ENCODE measurements at places on chromosomes 2 and 18.

- DNase-seq: no peak
These were observed 1971.0 kb upstream of the LRRTM1 start for GRCh38 chr2:82275599-82275998.

GRCh38 chr2:206245265-206245672 lies 29.2 kb upstream of the ZDBF2 start:
- DNase-seq: no peak

DNA sequence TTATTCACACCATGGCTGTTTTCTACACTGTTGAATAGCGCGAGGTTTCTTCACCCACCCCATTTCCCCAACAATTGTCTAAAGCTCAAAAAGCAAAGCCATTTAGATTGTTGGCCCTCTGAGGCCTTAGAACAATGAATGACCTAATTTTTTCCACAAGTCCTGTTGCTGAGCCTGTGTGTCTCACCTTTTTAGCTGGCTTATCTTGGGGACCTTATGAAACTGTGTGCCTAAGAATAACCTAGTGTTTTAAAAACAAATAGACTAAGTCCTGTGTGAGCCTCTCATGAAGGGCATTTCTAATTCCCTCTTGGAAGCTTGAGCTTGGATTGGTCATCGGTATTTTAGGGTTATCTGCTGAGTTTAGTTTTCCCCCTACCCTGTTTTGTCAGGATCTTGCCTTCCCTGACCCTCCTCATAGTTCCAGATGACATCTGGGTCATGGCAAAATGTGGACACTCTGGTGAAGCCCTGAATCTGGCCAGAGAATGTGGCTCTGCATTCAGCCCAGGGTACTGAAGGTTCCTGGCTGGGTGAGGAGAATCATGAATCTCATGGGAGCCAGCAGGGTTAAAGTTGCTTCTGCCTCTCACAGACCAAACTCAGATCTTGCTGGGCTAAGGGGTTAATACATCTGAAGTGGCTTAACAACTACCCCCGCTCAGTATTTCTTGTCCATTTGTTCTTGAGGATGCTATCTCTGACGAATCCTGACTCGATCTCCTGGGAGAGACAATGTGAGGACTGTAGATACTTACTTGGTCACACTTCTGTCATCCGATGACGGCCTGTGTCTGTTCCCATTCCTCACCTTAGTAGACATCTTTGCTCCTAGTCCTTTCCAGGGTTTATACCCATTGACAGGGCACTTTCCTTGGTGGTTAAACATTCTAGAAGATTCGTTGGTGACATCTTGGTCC lies 104.2 kb upstream of the MAP4K3 start:
- no peak for DNase-seq

DNA sequence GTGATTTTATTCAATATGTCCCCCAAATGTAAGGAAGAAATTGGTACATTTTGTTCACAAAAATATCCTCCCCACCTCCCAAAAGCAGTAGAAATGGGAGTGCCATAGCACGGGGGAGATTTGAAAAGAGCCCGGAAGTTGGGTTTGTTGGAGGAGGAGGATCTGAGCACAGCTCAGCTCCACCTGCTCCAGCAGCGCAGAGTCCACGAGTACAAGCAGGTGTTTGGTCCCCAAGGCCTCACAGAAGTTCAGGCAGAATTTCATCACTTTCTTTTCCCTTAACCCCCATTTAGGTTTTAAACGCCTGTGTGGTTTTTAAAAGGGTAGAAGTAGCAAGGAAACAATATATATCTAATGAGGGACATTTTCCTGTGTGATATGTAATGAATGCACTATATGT lies 56.0 kb downstream of the TRAPPC12 start:
- no peak for DNase-seq

DNA sequence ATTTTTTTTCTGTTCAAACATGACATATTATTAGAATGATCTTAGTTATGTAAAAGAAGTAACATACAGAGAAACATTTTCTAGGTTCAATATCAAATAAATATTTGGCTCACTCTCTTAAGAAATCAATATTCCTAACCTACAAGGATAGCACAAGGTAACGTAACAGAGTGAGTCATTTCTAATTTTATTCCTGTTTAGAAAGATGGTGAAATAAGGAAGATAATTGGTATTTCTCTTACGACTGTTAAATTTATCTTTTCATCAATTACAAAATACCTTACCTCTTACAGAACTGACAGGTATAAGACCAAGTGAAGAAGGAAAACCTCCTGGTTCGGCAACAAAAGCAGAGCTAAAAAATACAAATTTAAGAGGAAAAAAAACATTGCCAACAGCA lies 45.1 kb downstream of the PRELID3A start:
- no peak for DNase-seq

DNA sequence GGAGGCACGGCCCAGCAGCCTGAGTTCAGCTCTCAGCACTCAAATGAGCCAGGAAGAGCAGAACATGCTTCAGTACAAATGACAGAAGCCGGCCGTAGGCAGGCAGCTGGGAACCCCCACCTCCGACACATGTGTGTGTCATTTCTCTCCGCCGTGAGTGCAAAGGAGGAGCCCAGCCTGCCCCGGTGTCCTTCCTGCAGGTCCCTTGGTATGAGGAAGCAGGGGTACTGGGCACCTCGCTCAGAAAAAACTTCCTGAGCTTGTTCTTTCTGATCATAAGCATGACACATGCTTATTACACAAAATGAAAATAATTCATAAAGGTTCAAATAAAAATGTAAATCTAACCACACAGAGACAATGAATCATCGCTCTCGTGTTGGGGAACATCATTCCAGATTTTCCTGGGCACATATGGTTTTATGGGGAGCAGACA lies 35.3 kb downstream of the KCNF1 start:
- DNase-seq: no peak

- peak; percentile 56 for DNase-seq
These were observed 13.6 kb upstream of the ANKRD53 start for GRCh38 chr2:70964596-70965386.

GRCh38 chr18:76496194-76496890 lies 1.3 kb upstream of the ZNF516 start:
- peak; percentile 27 for DNase-seq

DNA sequence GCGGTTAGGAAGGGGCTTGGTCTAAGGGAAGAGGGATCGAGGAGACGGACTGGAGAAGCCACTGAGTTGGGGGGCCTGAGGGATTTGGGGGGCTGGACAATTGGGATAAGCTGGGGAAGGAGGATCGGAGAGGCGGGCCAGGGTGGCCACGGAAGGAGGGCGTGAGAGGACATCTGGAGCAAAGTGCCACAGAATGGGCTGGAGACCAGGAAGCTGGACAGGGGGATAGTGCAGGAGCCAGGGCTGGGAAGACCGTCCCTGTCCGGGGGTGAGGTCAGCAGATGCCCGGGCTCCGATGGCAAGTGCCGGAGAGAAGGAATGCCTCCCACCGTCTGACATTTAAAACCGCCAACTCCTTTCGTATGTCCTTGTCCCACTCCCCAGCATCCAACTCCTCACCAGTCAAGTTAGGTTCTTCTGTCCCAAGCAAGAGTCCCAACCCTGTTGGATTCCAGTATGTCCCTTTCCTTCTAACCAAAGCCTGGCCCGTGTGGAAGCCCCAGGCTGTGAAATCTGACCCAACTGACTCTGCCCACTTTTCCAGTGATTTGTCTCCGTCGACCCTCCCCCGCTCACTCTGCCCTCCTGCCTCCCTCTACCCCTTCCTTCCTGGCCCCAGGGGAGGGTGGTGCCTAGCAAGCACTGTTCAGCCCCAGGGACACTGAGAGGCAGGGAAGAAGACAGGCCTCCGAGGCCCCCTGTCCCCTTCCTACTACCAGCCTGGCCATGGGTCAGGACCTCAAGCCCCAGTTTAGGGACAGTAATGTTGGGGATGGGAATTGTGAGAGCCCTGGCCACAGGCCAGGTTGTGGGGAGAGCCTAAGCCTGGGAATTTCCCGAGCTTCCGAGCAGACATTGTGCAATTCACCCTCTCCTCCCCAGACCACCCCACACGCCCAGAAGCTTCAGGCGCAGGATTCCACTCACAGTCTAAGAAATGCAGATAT lies 31.5 kb upstream of the TMBIM1 start:
- DNase-seq: peak; percentile 62

- DNase-seq: no peak
These were observed 20.0 kb upstream of the SERPINB3 start for GRCh38 chr18:63681449-63682340.

DNA sequence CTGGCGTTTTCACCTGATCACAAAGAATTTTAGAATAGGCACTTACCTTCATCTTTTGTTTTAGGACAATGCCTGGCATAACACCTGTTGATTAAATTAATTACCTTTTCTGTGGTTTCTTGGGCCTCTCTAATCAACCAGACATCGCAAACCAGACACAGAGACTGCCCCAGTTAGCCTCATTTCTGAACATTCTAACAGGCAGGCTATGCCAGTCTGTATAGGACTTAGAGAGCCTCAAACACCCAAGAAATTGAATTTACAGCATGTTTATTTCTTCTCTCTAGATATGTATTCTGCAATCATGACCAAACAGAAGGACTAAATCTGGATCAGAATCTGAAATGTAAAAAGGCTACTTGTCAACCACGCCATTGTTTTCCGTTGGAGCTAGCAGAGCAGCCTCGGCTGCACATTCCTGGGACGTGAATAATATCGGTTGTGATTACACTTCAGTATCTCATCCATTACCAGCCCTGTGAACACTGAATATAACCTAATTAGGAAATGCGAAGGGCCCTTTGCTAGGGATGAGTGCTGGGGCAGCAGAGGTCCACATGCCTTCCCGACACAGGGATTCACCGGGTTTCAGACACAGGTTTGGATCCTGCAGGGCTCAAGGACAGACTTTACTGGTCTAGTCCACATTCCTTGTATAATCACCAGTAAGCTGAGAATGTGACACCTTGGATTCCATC lies 17.5 kb upstream of the CDC42EP3 start:
- DNase-seq: no peak

GRCh38 chr2:197920592-197921201 lies 116.3 kb downstream of the PLCL1 start:
- no peak for DNase-seq

DNA sequence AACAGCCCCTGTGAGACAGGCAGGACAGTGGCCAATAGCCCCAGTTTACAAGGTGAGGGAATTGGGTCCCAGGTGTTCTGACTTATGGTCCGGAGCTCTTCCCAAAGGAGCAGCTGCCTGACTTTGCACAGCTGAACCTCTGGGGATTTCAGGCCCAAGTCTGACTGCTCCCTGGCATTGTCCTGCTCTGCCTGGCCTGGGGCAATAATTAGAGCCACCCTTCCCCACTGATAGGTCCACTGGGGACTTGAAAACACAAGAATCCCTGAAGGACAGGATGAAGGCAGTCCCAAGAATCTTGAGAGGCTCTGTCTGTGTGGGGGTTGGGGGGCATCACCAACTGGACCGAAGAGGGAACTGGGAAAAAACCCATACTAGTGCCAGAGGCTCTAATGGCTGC lies 3.7 kb upstream of the FEV start:
- no peak for DNase-seq

DNA sequence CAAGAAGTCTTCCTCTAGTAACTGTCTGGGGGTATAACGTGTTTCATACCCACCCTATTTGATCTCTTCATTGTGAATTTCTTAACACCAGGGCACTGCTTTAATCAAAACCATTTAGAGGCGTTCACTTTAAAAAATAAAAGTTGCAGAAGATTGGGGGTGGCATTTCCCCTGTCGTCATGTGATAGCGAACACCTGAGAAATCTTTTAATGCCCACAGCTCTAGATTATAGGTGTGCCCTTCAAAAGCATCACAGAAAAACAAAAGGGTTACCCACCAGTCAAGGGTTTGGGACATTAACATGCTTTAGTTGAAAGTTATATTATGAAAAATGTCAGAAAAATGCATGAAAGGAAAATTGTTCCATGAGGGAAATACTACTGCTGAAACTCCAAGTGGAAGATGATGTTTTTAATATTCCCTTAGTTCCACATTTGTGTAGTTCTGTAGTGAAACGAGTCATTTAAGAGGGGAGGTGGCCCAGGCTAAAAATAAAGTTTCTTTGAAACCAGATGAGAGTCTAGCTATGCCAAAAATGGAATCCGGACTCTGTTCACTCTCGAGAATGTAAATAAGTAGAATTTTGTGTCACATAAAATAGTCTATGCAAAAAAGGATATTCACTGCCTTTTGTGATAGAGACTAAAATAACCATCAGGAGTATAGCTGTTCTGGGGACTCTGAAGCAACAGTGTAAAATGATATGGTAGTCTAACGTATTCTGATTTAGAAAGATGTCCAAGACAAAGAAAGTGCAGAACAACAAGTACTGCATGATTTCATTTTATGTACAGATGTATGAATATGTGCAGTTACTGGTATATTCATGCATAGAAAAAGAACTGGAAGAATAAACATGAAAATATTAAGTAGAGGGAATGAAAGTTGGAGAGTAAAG lies 95.3 kb downstream of the TMEM247 start:
- no peak for DNase-seq

GRCh38 chr2:3151153-3151918 lies 226.3 kb downstream of the EIPR1 start:
- DNase-seq: no peak

DNA sequence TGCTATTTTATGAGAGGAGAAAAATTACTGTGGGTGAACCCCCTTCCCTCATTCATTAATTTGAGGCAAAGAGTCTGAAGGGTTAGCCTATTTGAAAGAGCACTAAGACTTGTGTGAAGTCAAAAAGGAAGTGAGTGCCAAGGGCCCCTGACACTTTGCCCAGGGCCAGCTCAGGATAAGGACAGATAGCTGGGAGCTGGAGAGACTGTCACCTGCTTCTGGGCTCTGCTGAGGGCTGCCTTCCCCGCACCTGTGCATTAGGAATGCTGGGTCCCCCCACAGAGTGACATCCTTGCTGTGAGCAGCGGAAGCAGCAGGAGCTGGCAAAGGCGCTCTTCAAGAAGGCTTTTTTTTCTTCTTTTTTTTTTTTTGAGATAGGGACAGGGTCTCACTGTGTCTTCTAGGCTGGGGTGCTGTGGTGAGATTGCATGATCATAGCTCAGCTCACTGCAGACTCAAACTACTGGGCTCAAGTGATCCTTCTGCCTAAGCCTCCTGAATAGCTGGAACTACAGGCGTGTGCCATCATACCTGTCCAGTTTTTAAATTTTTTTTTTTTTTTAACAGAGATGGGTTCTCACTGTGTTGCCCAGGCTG lies 148.3 kb downstream of the AQP4 start:
- DNase-seq: no peak

- DNase-seq: peak; percentile 47
These were observed 575 bp downstream of the TMEM150A start for GRCh38 chr2:85601771-85602475.

- no peak for DNase-seq
These were observed 17.3 kb upstream of the ARL5A start for GRCh38 chr2:151845481-151845880.

DNA sequence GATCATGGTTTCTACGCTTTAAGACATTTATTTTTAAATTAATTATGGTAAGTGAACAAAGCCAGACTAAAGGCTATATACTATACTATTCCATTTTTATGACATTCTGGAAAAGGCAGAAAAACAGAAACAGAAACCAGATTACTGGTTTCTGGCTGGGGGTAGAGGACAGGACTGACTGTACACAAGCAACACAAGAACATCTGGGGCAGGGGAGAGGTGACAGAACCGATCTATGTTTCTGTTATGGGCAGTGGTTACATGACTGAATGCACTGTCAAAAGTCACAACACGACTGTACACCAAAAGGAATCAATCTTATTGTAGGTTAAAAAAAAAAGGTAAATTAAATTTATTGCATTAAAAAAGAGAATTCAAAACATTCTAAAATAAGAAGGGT lies 64.7 kb downstream of the PTPN2 start:
- DNase-seq: no peak

GRCh38 chr2:105274046-105274445 lies 32.5 kb downstream of the GPR45 start:
- DNase-seq: no peak
